ENCODE measurements at places on chromosomes 7 and 10.

GRCh38 chr7:135537905-135538304 is 19.8 kb upstream of the NUP205 start:
- no peak for DNase-seq

DNA sequence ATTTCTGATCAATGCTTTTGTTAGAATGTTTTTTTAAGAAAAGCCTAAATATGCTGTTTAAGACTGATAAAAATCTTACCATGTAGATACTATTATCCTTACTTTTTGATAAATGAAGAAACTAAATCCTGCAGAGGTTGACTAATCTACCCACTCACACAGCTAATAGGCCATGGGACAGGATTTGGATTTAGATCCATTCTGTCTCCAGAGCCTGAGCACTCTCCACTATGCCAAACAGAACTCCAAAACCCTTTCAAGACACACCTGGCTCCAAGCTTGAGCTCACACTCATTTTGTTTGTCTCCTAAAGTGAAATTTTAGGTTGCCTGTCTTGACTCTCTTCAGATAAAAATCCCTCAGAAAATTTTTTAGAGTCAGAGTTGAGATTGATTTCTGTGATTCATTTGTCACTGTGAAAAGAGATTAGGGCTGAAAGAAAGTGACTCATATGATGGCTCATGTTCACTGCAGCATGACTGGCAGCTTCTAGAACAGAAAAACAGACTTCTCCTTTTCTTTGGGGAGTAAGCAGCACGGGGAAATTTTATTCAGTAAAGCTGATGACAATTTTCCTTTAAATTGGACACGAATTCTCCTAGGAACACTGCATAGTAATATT is 132.3 kb upstream of the POT1 start:
- no peak for DNase-seq

DNA sequence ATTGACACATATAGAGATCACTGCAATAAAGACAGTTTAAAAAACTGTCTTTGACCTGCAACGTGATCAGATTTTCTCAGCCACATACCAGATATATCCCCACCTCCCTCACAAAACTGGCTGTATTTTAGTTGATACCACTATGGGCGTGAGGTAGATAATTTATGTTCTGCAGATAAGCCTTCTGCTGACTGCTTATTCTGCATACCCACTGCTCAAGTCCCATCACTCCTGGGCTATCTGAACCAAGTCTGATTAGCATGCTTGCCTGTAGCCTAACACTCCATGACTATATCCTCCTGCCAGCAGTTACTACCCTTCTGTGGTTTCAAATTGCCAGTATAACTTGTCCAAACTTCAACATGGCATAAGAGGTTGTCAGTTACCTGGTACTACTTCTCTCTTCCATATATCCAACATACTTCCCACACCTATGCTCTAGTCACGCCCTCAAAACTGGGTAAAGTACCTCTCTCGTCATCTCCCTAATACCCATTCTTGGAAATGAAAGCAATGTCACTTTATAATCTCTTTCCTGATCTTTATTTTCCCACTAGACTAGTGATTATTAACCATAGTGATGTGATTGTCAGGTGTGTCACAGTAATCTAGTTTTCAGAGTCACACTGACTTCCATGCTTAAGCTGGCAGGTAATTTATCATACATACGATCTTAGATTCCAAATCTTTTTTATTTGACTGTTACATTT is 70.7 kb downstream of the MALSU1 start:
- DNase-seq, result no peak

DNA sequence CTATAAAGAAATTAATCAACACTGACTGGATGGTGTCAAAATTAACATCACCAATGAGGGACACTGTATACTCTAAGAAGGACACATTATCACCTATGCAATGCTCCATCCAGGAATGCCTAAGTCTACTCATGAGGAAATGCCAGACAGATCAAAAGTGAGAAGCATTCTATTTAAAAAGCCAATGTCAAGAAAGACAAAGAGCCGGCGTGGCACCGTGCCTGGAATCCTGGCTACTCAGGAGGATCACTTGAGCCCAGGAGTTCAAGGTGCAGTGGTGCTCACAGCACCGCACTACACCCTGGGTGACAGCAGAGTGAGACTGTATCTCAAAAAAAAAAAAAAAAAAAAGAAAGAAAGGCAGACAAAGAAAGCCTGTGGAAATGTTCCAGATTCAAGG is 45.5 kb upstream of the ANAPC16 start:
- DNase-seq, result no peak

- DNase-seq, result no peak
Measured at GRCh38 chr10:12780634-12781601, 220.6 kb downstream of the CCDC3 start.

DNA sequence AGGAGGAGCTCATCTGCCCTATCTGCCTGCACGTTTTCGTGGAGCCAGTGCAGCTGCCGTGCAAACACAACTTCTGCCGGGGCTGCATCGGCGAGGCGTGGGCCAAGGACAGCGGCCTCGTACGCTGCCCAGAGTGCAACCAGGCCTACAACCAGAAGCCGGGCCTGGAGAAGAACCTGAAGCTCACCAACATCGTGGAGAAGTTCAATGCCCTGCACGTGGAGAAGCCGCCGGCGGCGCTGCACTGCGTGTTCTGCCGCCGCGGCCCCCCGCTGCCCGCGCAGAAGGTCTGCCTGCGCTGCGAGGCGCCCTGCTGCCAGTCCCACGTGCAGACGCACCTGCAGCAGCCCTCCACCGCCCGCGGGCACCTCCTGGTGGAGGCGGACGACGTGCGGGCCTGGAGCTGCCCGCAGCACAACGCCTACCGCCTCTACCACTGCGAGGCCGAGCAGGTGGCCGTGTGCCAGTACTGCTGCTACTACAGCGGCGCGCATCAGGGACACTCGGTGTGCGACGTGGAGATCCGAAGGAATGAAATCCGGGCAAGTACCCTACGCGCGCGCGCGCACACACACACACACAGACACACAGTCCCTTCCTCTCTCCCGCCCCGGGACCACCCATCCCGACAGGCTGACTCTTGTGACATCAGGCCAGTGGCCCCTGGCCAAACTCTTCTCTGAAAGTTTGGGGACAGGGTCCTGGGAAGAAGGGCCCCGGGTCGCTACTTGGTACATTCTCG is 538 bp downstream of the TRIM8 start:
- peak; percentile 56 for DNase-seq

DNA sequence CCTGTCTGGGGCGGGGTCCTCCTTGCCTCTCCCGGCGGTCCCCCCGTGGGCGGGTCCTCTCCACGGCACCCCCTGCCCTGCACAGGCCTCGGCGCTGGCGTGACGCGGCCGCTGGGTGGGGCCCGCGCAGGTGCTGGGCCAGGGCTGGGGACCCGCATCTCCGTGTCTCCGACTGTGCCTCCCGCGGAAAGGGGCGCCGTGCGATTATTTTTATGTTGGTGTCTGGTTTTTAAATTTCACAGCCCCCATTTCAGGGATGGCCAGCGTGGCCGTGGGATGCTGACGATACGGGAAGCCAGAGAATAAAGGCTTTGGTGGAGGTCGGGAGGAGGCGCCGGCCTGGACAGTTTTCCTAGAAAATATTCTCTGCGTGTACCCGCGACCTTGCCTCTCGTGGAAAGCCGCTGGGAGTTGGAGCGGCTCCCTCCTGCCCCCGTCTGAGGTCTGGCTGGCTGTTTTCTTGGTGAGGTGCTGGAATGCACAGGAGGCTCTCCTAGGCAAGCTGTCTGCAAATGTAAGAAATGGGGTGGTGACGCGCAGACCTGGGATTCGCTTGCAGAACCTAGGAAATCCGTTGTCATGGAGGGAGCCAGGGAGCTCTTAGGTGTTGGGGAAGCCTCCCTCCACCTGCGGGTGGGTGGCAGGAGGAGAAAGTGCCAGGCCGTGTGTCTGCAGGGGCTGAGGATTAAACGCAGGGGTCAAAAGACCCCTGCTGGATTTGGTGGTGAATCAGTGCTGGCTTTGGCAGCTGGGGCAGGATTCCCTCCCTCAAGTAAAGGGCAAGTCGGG is 28.7 kb upstream of the JAKMIP3 start:
- DNase-seq, result no peak

- DNase-seq, result peak; percentile 55
Measured at GRCh38 chr7:12389089-12389700, 14.5 kb downstream of the VWDE start.

GRCh38 chr7:36601601-36602000 is 122.7 kb downstream of the AOAH start:
- DNase-seq, result no peak

DNA sequence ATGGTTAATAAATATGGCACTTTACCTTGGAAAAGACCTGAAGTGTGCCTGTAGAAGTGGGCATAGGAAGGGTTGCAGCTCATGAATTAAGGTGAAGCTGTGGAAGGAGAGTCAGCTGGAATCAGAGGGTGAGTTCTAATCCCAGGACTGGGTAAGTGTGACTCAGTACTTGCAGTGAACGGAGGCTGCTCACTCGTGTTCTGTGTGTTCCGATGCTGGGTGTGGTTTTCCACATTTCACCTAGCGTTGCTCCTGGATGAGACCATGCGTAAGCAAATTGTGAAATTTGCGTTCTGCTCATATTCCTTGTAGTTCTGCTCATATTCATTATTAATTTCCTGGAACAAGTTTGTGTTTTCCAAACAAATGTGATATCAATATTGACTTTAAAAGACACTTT is 22.4 kb upstream of the TMEM236 start:
- no peak for DNase-seq

DNA sequence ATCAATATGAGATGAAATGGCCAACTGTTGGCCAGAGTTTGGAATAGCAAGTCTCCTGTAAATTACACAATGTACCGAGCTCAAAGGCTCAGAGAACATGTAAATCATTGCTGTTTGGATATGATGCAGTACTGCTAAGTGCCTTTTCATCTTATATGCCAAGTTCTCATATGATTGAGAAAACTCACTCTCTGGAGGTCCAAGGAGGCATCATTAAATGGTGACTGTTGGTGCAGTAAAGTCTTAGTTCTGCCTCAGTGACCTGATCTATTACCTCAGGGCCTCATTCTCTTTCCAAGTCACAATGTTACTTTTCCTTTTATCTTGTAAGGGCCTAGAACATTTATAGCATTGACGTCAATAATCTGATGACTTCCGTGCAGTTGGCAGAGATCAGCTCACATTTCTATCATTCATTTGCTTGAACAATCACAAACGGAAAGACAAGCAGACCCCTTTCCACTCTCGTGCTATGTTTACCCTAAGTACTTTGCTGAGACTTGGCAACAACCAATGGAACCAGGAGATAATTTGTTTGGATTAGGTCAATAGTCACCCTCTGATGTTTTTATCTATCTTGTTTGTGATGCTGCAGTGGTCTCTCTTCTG is 32.6 kb upstream of the PDK4 start:
- DNase-seq, result peak; percentile 71

DNA sequence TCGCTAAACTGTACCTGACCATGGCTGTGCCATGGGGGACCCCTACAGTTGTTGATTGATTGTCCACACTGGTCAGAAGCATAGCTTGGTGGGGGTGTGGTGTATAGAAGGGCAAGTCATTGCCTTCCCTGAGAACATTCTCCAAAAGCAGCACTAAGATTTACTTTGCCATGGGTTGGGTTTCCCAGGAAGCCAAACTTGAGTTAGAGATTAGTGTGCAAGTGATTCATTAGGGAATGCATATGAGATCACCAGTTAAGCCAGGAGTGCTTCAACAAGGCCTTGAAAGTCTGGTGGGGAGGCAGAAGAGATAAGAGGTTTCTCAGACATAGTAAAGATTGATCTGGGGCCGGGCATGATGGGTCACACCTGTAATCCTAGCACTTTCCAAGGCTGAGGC is 21.4 kb upstream of the TPST1 start:
- no peak for DNase-seq

- no peak for DNase-seq
Measured at GRCh38 chr10:56586461-56586891, 225.4 kb upstream of the ZWINT start.

GRCh38 chr7:151993977-151994676 is 31.3 kb upstream of the GALNT11 start:
- DNase-seq, result no peak

DNA sequence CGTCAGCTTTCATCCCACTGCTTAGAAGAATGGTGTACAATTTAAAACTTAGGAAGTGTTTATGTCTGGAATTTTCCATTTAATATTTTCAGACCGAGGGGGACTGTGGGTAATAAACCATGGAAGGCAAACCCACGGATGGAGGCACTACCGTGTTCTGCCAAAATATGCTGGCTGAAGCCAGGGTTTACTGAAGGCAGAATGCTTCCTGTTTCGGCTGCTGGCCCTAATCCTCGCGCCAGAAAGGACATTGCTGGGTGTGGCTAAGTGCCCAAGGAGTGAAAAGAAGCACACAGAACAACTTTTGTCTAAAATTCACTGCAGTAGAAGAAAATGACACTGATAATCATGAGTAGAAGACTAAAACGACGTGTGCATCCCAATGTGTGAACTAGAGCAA is 32.3 kb downstream of the PITRM1 start:
- DNase-seq, result no peak

All from fibroblast of the conjunctiva (primary cell).